Thyroid gland (tissue), 4 donors: ENCODE measurements at places on chromosomes 2 and 18.

GRCh38 chr2:24087032-24087431 is 2.4 kb upstream of the TP53I3 start:
- no peak for DNase-seq

DNA sequence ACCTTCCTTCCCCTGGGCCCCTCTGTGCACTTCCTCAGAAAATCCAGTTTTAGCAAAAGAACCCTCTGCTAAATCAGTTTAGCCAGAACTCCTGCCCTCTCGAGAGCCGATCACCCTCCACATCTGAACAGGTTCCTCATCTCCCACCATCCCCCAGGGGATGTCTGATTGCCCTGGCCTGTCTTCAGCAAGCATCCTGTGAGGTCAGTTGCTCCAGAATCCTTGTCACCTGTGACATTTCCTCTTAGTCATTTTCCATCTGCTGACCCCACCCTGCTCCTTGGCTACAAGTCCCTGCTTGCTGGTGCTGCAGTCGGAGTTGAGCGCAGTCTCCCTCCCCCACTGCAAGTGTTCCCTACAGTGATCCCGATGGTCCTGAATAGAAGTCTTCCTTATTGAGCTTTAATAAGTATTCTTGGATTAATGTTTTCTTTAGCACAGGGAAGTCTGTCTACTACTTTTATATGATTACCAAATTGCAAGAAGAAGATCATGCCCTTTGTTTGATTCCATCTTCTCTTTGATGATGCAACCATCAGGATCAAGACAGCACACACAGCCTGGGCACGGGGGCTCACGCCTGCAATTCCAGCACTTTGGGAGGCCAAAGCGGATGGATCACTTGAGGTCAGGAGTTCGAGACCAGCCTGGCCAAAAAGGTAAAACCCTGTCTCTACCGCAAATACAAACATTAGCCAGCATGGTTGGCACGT is 30.9 kb upstream of the UBE2F start:
- no peak for DNase-seq

DNA sequence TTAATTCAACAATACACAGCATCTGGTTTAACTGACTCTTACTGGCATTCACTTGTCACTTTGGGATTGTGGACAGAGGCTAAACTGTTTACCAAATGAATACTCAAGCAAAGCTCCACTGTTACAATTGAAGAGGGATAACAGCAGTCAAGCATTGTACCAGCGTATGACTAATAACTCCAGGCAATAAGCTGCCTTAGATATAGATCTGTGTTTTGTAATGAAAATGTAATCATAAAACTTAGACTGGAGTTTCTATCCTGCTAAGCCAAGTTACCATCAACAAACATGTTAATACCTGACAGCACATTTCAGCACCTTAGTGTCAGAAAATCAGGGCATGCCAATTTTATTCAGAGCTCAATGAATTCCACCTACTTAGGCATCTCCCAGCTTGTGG is 889.5 kb downstream of the EPHA4 start:
- DNase-seq: no peak

- DNase-seq: no peak
Observed at GRCh38 chr2:33617989-33618388, 18.9 kb upstream of the FAM98A start.

- DNase-seq: no peak
Observed at GRCh38 chr2:73642338-73643018, at the start of gene NAT8. NAT8 (minus strand) TSS chr2:73642422; CDS start chr2:73641628, 794 bp downstream.

- peak; percentile 56 for DNase-seq
Observed at GRCh38 chr18:12659904-12660605, 2.1 kb upstream of the SPIRE1 start.

GRCh38 chr18:27142891-27143290 is 42.2 kb downstream of the CHST9 start:
- no peak for DNase-seq
